ENCODE measurements at places on chromosomes 3 and 15. TPM values are rescaled to one million over a fixed set of nuclear protein-coding genes. Genes with fewer than 3 reads are reported as not detected.

The ZBED2 gene
- not detected for total RNA-seq

The TNNC1 gene
- total RNA-seq, result 1.3 TPM

DNA sequence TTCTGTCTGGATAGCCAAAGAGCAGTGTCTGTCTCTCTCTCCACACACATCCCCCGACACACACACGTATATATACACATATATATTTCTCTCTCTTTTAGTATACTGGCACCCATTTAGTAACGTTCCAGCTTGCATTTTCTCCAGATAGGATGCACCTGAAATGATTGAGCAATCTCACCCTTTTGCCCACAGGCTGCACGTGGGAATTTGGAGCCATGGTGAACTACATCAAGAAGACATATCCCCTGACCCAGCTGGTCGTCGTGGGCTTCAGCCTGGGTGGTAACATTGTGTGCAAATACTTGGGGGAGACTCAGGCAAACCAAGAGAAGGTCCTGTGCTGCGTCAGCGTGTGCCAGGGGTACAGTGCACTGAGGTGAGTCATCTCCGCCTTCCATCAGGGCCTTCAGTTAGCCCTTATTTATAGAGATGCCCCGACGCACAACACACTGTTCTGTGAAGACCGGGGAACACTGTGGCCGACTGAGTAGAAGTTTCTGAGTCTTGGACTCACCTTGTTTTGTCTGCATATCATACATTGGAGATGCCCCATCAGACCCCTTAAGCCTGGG lies 45.7 kb downstream of the RLBP1 start:
- DNase-seq, result no peak

- no peak for DNase-seq
These were observed 1.0 kb upstream of the GALNT15 start for GRCh38 chr3:16173283-16174025.

GRCh38 chr15:48501208-48501607 lies 144.3 kb downstream of the FBN1 start:
- no peak for DNase-seq

DNA sequence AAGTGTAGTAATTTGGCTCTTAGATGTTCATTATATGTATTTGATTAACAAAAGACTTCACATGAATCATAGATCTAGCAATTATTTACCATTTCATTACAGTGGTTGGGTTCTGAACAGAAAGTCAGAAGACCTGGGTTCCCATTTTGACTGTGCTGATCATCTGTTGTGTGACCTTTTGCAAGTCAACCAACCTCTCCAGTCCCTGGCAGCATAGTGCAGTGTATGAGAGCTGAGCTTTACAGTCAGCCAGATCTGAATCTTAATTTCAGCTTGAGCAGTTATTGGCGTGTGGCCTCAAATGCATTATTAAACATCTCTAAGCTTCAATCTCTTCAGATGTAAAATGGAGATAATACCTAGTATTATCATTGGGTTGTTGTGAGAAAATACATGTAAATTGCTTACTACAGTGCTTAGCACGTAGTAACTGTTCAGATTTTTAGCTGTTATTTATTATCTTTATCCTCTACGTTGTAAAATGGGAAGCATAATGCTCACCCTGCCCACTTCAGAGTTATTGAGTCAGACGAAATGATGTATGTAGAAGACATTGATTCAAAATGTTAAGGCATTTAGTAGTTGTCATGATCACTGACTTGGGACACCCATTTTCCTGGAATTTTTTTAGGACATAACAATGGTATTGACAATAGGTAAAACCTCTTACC lies 104.0 kb downstream of the KLHL25 start:
- DNase-seq, result no peak

DNA sequence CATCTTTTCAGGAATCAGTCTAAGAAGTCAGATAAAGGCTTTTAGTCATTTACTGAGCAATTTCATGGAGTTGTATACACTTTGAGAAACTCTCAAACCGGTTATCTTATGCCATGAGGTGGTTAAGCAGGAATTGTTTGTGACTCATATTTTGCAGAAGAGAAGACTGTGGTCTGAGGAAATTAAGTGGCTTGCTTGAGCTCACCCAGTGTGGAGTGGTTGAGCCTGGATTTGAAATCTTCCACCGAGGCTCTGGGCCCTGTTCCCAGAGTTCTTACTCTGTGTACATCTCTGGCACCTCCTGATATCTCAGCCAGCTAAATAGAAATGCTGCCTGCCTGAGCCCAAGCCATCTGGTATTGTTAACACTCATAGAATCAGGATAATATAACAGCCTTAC lies 37.8 kb upstream of the BCL6 start:
- DNase-seq, result peak; percentile 95

DNA sequence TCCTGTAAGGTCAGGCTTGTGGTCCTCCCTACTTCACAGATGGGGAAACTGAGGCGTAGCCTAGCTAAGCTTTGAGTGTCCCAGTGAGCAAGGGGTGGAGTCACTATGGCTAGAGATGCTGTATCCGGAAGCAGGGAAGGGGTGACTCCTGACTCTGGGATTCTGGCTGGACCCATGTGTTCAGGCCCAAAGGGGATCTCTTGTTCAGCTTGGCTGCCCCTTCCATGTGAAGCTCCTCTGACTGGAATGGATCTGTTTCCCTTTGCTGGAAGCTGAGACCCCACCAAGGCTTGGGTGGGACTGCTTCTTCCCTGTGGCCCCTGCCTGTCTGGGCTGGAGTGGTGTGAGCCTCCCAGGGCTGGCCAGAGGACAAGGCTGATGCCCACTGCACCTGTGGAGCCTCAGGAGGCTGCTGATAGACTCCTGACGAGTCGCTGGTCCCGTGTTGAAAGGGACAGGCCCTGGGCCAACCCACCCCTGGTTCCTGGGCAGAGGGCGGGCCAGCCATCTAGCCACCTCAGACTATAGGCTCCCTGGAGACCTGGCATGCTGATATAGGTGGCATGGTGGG lies 1.0 kb downstream of the MAPKAPK3 start:
- no peak for DNase-seq
